ENCODE measurements at places on chromosomes 5 and 9. TPM values are rescaled to one million over a fixed set of nuclear protein-coding genes. Genes with fewer than 3 reads are reported as not detected.

Gene ADRA1B
- polyA plus RNA-seq, result 0.13 TPM

Gene SLC22A4
- polyA plus RNA-seq, result 5.6 TPM

Gene NEK6
- polyA plus RNA-seq, result 4.7 TPM

Gene DDX31
- polyA plus RNA-seq, result 12.4 TPM

Gene RANBP3L
- polyA plus RNA-seq, result 0.34 TPM

Gene ZDHHC11B
- polyA plus RNA-seq, result 1.3 TPM

Gene FAM221B
- polyA plus RNA-seq, result not detected

Gene DND1
- 0.61 TPM for polyA plus RNA-seq

Gene GNA14
- 0.36 TPM for polyA plus RNA-seq

Gene HEMGN
- polyA plus RNA-seq, result not detected

Gene NMUR2
- polyA plus RNA-seq, result not detected

Gene PCDHB15
- polyA plus RNA-seq, result 0.58 TPM

Gene SLC45A2
- not detected for polyA plus RNA-seq

All from psoas muscle (tissue), 8 donors.